ENCODE measurements at places on chromosomes 12 and 14.

DNA sequence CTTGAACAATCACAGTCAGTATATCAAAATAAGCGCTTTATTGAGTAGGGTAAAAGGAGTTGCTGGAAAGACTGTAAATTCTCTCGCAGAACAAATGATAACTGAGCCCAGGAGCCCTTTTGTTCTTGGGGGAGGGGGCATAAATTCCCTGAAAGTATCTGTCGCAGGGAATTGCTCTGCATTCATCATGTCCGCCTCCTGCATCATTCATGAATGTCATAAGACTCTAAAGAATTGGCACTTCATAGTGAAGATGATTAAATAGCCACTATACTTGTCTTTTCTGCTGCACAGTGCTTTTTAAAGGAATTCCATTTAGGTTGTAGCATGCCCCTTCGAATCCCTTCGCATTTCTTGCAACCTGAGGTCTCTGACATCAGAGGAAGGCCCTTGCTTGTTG, 762.3 kb downstream of the DIO2 start:
- DNase-seq = no peak

GRCh38 chr14:49792618-49793017, 24.7 kb downstream of the KLHDC2 start:
- DNase-seq = no peak

DNA sequence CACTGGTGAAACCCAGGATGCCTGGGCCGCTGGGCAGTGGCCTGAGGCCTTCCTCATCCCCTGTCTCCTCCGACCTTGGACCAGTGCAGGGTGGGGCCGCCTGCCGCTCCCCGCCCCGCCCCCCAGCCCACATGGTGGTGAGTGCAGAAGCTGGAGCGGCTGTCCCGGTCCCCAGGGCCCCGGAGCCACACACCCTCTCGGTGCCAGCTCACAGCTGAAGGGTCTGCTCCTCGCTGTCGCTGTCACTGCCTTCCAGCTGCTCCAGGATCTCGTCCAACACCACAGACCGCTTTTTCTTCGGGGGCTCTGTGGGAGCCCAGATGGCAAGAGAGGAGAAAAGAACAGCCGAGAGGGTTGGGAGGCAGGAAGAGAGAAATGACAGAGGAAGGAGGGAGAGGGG, 143.1 kb downstream of the RBM19 start:
- DNase-seq = no peak

DNA sequence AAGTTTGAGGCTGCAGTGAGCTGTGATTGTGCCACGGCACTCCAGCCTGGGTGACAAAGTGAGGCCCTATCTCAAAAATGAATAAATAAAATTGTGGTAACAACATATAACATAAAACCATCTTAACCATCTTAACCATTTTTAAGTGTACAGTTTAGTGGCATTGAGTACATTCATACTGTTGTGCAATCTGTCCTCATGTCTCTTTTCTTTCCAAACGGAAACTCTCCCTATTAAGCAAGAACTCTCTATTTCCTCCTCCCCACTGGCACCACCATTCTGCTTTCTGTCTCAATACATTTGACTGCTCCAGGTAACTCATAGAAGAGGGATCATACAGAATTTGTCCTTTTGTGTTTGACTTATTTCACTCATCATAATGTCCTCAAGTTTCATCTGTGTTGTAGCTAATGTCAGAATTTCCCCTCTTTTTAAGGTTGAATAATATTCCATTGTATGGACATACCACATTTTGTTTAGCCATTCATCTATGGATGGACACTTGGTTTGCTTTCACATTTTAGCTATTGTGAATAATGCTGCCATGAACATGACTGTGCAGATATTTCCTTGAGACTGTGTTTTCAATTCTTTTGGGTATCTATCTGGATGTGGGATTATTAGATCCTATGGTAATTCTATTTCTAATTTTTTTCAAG, 4.4 kb upstream of the MARK3 start:
- no peak for DNase-seq

DNA sequence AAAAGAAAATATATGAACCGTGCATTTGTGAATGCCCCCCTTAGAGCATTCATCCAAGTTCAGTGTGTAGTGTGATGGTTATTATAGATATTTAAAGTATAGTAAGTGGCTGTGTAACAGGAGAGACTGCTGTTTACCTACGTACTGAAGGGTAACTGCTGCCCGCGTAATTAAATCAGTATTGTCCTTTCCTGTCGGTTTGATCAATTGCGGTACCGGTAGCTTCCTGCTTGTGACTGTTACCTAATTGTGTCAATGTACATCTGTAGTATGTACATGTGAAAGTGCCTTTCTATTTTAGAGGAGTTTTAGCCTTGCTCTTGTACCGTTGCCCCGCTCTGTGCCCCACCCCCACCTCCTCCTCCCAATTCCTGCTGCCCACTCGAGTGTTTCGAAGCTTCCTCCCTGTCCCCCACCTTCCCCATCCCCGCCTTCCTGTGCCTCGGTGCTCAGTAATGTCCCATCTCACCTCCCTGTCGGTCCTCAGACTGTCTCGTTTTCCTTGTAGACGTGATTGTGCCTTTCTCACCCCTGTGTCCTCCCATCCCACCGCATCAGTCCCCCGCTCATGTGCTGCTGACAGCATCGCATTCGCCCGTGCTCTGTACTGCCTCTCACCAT, 75.0 kb downstream of the KICS2 start:
- no peak for DNase-seq

- no peak for DNase-seq
Measured at GRCh38 chr12:62604373-62604772, 137.7 kb downstream of the MON2 start.

- no peak for DNase-seq
Measured at GRCh38 chr12:52145228-52146088, 46.4 kb downstream of the KRT80 start.

GRCh38 chr14:55582746-55583145, 2.7 kb downstream of the KTN1 start:
- no peak for DNase-seq

DNA sequence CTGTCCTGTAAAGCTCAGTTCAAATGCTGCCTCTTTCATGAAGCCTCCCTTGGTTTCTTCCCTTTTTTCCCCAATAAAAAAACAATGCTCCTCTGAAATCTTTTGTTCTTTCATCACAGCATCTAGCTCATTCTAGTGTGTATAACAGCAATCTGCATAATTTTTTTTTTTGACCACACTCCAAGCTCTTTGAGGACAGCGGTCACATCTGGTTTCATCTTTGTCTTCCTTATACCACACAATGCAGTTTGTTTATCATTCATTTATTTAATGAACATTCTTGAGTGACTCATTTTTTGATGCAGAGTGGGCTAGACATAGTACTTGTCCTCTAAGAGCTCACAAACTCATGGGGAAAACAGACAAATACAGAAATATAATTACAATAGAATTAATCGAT, 7.3 kb downstream of the GNG2 start:
- DNase-seq = no peak

DNA sequence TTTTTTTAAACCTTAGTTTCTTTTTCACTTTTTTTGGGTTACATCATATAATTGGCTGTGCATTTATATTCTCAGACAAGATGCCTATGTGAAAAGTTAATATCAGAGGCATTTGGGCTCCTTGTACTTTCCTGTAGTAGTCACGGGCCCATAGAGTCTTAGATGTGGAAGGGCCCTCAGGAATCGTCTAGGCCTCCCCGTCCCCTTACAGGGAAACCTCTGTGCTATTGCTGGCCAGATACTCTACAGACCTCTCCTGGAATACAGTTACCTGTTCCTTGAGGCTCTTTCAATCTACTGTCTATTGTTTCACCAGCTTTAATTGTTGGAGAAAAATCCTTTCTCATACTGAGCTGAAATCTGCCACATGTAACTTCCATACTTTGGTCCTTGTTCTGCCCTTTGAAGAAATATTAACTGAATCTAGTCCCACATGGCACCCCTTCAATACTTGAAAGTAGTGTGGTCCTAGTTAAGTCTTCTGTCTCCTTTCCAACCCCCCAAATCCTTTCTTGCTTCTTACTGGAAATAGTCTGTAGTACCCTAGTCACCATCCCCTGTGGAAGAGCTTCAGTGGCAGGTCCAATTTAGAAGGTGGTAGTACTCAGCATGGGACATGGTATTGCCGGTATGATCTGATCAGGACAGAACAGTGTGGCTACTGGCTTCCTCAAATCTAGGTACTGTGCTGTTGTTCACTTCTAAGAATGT, 3.1 kb downstream of the ATP23 start:
- no peak for DNase-seq

DNA sequence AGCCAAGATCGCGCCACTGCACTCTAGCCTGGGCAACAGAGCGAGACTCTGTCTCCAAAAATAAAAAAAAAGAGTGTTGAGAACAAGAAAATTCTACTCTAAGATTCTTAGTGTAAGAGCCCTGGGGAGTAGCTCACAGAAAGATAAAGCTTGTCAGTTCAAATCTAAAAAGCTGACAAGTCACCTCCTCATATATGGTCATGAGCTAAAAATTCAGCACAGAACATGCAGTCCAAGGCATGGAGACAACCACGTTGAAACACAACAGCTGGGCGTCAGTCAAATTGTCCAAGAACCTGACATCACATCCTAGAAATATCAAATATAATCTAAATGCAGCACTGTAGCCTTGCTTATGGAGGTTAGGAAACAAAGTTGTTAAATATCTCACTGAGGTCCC, 47.8 kb downstream of the CLIP1 start:
- DNase-seq = no peak

- DNase-seq = no peak
Measured at GRCh38 chr14:39582028-39582654, 149.9 kb upstream of the FBXO33 start.

DNA sequence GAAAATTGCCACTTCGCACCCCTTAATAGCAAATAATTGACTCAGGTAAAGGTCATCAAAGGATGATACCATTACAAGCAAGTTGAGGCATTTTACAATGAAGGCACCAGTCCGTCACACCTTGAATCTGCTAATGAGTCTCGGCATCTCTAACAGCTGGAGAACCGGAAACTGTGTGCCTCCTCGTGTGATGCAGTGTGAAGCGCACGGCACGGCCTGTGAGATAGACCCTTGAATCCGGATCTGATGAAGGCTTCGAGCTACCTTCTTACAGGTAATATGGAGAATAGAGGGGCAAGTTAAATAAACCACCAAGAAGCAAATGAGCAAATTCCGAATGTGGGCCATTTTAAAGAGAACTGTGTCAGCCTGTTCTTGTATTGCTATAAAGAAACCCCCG, 19.8 kb upstream of the TUBA1A start:
- no peak for DNase-seq

DNA sequence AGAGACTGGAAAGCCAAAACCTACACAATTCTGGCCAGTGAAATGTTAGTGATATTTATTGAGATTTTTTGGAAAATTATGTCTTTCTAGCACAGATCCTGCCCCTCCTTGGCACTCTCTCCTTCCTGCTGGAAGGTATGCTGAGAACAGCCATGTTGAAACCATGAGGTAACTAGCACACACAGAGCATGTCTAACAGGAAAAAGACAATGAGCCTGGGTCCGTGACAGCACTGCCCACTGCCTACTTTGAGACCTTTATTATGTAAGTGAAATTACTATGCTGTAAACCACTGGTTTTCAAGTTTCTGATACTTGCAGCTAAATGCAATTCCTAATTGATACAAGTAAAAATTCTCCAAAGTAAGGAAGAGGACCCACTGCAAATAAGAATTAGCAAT, 81.6 kb upstream of the SINHCAF start:
- no peak for DNase-seq

DNA sequence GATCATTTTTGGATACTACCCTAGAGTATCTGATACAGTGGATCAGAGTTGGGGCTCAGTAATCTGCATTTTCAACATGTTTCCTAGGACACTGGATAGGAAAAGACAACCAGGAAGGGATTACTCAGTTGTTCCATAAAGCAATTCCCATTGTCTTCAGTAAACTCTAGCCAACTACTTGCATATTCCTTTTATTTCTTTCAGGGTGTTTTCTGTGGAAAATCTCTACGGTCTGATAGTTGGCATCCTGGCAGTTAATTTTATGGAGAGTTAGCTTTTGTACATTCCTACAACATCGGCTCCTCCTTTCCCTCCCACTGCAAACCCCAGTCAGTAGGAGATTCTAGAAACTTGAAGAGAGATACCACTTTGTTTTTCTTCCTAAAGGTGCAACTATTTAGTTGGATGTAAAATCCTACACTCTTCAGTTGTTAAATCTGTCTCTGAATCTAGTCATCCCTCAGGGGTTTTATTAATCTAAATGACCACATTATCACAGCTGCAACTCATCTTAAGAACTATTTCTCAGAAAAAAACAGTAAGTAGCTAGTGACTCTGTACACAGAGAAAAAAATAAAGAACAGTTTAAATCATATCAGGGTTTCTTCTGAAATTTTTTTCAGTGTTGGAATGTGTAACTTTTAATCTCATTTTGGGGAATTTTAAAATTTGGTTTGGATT, 103.9 kb downstream of the PDE3A start:
- DNase-seq = no peak
